Stimulated activated naive CD4-positive, alpha-beta T cell treated with Interleukin-2 at 50 U/mL for 16 hours (primary cell): ENCODE measurements at places on chromosomes 4 and X.

GRCh38 chr4:183096276-183096965, 2.6 kb upstream of the WWC2 start:
- no peak for DNase-seq

GRCh38 chrX:74372272-74372671, 49.0 kb upstream of the SLC16A2 start:
- DNase-seq: no peak

DNA sequence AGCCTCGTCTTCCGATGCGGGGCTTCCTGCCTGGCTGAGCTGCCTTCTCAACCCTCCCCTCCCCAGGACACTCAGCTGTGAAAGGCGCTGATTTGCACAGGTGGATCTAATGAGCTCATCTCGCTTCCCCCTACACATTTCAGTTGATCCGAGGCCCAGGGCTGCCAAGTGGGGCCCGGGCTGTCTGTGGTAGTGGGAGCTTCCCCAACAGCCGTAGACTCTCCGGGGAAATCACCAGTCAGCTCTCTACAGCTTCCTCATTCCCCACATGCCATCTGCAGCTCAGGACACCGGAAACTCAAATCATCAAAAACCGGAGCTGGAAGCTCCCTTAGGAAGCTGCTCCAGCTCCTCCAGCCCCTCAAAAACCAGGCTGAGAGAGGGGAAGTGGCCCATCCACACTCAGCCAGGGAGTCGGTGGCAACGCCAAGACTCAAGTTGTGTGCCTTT, 56.2 kb downstream of the SMIM20 start:
- DNase-seq: no peak

GRCh38 chrX:115023811-115024210, 6.4 kb upstream of the IL13RA2 start:
- DNase-seq: no peak

GRCh38 chrX:134236626-134237614, at the start of gene CCDC160:
Gene CCDC160 (plus strand): TSS chrX:134237182. CDS start chrX:134244801, 7,619 bp downstream.
- DNase-seq: no peak

DNA sequence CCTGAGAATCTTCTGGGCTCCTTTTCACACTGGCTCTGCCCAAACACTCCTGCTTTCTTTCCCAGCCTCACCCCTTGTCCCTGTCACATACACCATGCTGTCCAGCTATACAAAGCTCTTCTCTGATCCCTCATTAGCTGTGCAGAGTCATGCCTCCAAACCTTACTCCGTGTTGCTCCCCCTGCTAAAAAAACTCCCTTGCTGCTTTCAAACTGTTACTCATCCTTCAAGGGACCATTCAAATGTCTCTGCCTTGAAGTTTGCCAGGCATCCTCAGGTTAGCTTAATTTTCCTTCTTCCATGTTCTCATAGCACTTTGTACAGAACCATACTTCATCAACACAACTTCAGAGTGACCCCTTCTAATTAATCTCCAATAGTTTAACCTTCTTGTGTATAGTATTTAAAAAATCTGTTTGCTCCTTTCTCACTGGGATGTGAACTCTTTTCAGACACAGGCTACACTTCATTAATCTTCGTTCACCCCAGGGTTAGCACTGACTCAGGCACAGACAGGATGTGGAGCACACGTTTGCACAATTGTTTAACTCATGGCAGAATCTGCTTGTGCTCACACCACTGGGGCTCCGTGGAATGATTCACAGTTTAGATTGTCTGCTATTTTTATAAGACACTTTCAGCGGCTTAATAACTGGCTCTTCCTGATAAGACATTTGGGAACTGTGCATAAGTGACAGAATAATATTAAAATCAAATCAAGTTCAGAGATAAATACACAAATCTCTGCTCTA, 21.4 kb upstream of the SEL1L3 start:
- DNase-seq: no peak

GRCh38 chrX:129613596-129613995, 41.2 kb downstream of the APLN start:
- DNase-seq: no peak

DNA sequence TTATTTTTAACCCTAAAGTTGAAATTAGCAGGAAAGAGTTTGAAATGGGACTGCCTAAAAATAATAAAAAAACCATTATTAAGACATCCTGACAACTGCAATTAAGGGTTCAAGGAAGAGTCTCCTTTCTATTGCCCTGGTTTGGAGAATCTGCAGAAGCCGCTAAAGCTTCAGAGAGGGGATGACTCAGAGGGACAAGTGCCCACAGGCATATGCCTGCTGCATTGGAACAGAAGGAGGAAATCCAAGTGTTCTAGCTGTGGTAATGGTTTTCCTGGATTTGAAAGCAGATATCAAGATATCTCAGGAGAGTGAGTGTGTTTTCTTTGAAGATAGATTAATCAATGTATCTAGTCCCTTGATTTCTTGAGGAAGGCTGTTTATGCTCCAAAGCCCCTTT, 235.1 kb upstream of the TAPT1 start:
- no peak for DNase-seq

GRCh38 chr4:145785391-145786008, 105.6 kb downstream of the C4orf51 start:
- DNase-seq: no peak

DNA sequence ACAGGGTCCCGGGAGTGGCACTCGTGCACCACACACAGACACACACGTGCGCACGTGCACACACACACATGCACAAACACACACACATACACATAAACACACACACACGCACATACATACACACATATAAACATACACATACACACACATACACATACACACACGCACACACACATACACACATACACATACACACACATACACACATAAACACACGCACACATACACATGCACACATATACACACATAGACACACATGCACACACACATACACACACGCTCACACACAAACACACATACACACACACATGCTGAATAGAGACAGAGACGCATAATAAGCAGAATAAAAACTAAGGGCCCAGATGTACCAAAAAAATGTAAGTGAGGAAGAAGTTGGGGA, 332.2 kb upstream of the CXorf51B start:
- DNase-seq: no peak

- no peak for DNase-seq
These were observed 89.7 kb downstream of the ARHGAP10 start for GRCh38 chr4:147821555-147821954.

- DNase-seq: no peak
These were observed 31.8 kb downstream of the CXCL1 start for GRCh38 chr4:73901031-73901430.

DNA sequence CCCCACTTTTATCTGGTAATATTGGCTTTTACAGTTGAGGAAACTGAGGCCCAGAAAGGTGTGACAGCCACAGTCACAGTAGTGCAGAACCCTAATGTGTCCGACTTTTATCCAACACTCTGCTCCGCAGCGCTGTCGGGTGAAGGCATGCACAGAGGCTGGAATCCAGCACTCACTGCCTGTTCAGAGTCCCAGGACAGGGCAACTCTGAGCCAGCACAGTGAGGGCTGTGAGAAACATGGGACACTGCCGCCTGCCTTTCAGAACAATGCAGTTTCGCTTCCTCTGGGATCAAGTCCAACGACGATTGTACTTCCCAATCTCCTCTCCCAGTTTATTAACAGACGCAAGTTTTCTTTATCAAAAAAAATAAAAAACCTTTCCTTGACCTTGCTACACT, 41.9 kb upstream of the PDGFRA start:
- no peak for DNase-seq

DNA sequence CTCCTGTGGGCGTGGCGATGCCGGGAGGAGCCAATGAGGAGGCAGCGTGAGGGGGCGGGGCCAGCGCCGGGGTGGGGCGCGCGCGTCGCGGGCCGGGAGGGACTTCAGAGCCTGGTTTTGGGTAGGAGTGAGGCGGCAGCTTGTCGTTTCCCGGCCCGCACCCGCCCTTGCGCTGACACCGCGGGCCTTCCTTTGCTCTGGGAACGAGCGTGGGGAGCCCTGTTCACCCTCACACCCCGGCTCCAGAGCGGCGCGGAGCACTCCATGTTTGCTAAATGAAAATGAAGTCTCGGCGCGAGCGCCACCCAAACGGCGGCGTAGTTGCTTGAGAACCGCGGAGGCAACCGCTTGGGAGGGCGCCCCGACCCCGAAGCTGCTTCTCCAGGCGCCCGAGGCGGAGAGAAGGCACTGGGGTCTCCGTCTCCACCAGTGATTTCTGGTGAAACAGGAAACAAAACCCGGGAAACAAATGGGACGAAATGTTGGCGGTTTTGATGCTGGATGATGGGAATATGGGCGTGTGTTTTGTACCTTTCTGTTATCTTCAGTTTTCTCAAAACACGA, 497 bp upstream of the GRPEL1 start:
- DNase-seq: no peak

DNA sequence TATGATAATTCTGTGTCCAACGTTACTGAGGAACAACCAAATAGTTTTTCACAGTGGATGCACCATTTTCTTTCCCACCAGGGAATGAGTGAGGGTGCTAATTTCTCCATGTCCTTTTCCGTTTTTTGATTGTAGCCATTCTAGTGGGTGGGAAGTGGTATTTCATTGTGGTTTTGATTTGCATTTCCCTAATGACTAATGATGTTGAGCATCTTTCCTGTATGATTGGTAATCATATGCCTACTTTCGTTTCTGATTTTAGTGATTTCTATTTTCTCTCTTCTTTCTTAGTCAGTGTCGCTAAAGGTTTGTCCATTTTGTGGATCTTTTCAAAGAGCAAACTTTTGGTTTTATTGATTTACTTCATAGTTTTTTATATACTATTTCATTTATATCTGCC, 32.1 kb upstream of the TEX13D start:
- no peak for DNase-seq

GRCh38 chr4:119130365-119131065, 5.1 kb upstream of the MYOZ2 start:
- DNase-seq: no peak

DNA sequence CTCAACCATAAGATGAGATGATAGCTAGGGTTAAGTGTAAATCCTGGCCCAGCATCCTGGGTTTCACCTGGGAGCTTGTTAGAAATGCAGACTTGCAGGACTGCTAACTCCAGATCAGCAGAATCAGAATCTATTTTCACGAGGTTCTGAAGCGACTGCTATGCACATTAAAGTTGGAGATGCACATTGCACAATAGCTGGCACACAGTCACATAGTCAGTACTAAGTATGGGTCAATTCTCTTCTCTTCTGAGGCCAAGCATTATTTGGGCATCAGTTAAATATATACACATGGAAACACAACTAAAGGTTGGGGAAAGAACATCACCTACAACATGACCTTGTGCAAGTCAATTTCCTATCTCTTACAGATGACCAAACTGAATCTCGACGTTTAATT, 155.1 kb upstream of the FGF13 start:
- no peak for DNase-seq

- DNase-seq: peak; percentile 26
These were observed 395.2 kb downstream of the MID1IP1 start for GRCh38 chrX:39196192-39197102.

- no peak for DNase-seq
These were observed 65.7 kb upstream of the ARHGAP24 start for GRCh38 chr4:85409251-85409650.

DNA sequence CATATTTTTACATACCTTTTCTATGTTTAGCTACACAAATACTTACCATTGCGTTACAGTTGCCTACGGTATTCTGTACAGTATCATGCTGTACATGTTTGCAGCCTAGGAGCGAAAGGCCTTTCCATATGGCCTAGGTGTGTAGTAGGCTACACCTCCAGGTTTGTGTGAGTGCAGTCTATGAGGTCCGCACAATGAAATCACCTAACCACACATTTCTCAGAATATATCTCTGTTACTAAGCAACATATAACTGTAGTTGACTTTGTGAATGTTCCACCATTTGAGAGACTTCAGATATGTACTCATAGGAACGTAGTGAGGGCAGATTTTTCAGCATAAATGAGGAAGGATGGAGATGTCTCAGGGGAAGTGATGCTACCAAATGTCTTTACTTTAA, 62.6 kb downstream of the WWC2 start:
- DNase-seq: no peak

GRCh38 chr4:53671757-53672156, 80.5 kb upstream of the LNX1 start:
- DNase-seq: no peak

DNA sequence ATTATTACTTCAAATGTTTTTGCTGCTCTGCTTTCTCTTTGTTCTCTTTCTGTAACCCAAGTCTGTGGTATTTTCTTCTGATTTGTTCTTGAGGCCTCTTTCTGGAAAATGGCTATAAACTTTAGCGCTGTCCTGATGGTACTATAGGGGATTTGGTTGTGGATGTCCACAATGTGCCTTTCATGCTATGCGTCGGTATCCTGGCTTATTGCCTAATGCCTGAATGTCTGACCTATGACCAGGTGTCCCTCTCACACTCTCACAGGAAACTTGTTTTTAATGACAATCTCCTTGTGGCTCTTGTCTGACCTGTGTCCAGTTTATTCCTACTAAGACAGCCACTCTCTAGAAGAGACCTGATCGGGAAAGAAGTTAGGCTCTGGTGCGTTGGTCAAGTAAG, 222.4 kb upstream of the NR3C2 start:
- no peak for DNase-seq

- DNase-seq: no peak
These were observed 26.3 kb upstream of the ADGRL3 start for GRCh38 chr4:61173799-61174198.

DNA sequence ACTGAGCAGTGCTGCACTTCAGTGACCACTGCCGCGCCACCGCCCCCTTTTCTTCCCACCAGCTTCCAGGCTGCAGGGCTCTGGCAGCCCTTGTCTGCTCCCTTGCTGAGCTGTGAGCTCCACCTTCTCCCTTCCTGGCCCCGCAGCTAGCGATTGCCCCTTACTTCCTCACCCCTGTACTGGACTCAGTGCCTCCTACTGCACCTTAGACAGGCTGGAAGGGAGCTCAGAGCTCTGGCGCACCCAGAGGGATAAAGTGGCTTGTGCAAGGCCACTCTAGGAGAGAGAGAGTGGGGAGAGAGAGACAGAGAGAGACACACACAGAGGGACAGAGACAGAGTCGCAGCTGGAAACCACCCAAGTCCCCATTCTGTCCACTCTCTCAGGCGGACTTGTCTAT, 6.0 kb downstream of the RASL11B start:
- no peak for DNase-seq

DNA sequence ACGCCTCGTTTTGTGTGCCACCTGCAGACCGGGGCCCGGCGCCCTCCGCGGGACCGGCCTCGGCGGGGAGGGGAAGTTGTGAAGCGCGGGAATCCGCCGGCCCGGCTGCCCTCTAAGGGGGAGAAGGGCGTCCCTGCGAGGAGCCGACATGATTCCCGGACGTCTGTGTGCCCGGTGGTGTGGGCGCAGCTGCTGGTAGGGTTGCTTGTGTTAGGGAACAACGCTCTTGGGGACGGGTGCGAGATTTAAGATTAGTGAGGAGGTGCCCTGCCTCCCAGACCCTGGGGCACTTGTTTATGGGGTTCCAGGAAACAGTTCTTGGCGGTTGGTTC, 627 bp downstream of the CDKN2AIP start:
- DNase-seq: no peak

- DNase-seq: no peak
These were observed 190.9 kb downstream of the SHOX start for GRCh38 chrX:821327-822107.

DNA sequence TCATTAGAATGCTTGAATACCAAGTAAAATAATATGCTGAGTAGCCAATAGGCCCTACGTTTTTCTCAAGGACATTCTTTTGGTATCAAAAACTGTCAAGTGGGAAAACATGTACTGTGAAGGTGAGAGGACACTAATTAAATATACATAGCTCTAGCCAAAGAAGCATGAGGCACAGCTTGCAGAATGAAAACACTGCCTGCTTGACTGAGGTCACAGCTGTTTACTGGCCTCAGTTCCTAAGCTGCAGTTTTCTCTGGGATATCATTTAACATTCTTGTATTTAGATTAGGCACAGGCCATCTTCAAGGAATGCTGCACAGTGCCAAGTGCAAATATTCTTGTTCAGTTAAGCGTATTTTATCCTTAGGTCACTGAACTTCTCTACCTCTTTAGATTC, 78.6 kb downstream of the NAP1L3 start:
- DNase-seq: no peak
